BE2C (cell line): ENCODE measurements at places on chromosomes 4 and X.

GRCh38 chrX:152878976-152879755, 18.7 kb upstream of the ZNF185 start:
- DNase-seq = no peak

GRCh38 chr4:114038762-114039387, 59.4 kb upstream of the ARSJ start:
- DNase-seq = no peak

DNA sequence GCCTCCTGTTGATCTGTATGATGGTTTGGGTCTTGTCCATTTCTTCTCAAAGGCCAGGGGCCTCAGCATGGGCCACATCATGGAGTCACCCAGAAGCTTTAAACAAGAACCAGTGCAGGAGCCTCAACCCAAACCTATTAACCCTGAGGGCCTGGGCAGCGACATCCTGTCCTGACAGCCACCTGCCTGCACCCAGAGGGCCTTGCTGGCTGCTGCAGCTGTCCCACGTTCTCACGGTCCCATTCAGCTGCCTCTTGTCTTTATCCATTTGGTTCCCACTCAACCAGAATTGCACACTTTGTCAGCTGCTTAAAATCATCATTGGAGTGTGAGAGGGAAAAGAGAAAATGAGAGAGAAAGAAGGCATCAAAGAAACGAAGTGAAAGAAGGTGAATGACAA, 21.6 kb downstream of the C4orf50 start:
- DNase-seq = no peak

GRCh38 chrX:16842684-16843083, 27.5 kb downstream of the RBBP7 start:
- no peak for DNase-seq

DNA sequence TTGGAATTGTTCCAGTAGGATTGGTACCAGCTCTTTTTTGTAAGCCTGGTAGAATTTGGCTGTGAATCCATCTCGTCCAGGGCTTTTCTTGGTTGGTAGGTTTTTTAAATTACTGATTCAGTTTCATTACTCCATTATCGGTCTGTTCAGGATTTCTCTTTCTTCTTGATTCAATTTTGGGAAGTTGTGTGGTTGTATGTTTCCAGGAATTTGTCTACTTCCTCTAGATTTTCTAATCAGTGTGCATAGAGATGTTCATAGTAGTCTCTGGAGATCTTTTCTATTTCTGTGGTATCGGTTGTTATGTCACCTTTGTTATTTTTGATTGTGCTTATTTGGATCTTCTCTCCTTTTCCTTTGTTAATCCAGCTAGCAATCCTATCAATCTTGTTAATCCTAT, 248.7 kb downstream of the ARHGAP10 start:
- no peak for DNase-seq
